Activated naive CD4-positive, alpha-beta T cell treated with anti-CD3 and anti-CD28 coated beads for 36 hours (primary cell): ENCODE measurements at places on chromosomes 4 and X. TPM values are rescaled to one million over a fixed set of nuclear protein-coding genes. Genes with fewer than 3 reads are reported as not detected.

- no peak for DNase-seq
Measured at GRCh38 chrX:43481576-43481975, 174.5 kb upstream of the MAOA start.

- DNase-seq, result no peak
Measured at GRCh38 chrX:71634366-71634765, 16.1 kb upstream of the CXCR3 start.

DNA sequence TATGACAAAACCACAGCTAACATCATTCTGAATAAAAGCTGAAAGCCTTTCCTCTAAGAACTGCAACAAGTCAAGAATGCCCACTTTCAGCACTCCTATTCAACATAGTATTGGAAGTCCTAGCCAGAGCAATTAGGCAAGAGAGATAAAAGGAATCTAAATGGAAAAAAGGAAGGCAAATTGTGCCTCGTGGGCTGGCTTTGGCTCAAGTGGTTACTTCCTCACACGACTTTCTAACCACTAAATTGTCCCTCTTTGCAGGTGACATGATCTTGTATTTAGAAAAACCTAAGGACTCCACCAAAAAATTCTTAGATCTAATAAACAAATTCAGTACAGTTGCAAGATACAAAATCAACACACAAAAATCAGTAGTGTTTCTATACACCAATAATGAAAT, 57.2 kb downstream of the SCML2 start:
- no peak for DNase-seq

DNA sequence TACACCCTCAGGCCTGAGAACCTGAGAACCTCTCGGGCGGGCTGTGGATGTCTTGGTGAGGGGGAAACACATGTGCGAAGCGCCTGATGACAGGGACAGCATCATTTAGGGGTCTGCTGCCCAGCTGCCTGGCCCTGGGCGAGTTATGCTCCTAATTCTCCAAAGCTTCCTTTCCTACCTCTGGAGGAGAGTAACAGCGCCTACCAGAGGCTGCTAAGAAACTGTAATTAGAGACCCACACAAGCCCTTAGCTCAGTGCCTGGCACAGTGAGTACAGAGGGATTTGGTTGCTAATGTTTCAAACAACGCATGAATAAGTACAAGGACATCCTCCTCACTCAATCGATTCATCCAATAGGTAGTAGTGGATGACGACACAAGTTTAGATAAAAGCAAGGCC, 40.4 kb downstream of the BCOR start:
- no peak for DNase-seq

MAGEB1 gene
- total RNA-seq, result not detected

DNA sequence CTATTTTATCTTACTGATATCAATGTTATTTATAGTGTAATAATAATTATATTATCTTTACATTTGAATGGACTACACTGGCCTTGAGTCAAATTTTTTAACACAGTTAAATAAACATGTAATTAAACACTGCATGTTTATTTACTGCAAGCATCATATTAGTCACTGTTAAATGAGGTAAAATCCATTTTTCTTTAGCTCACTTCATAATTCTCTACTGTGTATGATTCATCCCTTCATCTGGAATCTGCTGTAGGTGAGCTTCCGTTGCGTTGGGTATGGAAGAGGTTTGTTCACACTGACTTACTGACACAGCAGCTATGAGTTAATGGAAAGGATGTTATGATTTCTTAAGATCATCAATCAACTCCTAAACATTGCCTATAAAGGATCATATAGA, 572.3 kb downstream of the PCDH11X start:
- DNase-seq, result no peak

- no peak for DNase-seq
Measured at GRCh38 chrX:22118161-22118830, 86.2 kb downstream of the PHEX start.

VCX2 gene
- total RNA-seq, result not detected

- no peak for DNase-seq
Measured at GRCh38 chr4:48203819-48204218, 65.8 kb downstream of the TEC start.

MTNR1A gene
- total RNA-seq, result not detected

- DNase-seq, result peak; percentile 68
Measured at GRCh38 chrX:79259073-79259689, 108.0 kb downstream of the ITM2A start.

DNA sequence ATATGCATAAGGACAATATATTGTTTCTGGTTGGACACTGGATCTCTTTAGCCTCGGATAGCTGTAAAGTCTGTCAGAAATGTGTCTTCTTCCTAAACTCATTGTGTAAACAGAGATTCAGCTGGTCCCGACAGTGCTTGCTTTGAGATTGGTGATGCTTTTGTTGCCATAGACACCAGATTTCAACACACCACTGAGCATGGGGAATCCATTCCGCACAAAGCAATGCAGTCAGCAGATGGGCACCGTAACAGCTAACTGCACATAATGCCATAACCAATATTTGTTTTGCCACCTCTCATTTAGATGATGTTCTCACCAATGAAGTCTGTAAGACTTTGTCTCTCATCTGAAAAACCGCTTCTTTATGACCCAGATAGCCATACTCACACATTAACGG, 33.3 kb upstream of the FAM47C start:
- no peak for DNase-seq

DNA sequence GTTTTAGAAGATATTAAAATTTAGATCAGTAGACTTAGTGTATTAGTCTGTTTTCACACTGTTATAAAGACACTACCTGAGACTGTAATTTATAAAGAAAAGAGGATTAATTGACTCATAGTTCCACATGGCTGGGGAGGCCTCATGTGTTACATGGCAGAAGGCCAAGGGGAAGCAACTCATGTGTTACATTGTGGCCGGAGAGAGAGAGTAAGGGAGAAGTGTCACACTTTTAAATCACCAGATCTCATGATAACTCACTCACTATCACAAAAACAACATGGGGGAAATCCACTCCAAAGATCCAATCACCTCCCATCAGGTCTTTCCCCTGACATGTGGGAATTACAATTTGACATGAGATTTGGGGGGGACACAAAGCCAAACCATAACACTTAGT, 1159.7 kb upstream of the PCDH7 start:
- DNase-seq, result no peak

GRCh38 chrX:73859622-73860021, 296.6 kb downstream of the CHIC1 start:
- no peak for DNase-seq

GRCh38 chr4:140715119-140715518, 41.1 kb downstream of the TBC1D9 start:
- no peak for DNase-seq

- DNase-seq, result no peak
Measured at GRCh38 chr4:42347076-42347475, 50.2 kb upstream of the SHISA3 start.

DNA sequence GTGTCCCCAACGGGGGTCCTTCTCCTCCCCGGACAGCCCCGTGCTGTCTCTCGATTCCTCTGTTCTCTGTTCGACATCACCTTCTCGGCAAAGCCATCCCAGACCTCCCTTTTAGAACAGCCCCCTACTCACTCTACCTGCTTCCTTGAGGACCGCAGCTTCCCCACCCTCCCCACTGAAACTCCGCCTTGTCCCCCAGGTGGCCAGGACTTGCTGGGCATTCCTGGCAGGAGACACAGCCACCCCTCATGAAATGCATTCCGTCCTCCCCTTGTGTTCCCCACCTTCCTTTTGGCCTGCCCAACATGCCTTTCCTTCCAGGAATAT, 34.8 kb upstream of the GPR78 start:
- DNase-seq, result no peak

SSX3 gene
- not detected for total RNA-seq

GRCh38 chrX:71171110-71171801, 26.6 kb downstream of the NLGN3 start:
- DNase-seq, result no peak

- DNase-seq, result no peak
Measured at GRCh38 chrX:51281758-51282318, 50.8 kb upstream of the NUDT10 start.

GRCh38 chr4:81039351-81039972, 9.0 kb downstream of the BMP3 start:
- no peak for DNase-seq

- DNase-seq, result peak; percentile 52
Measured at GRCh38 chrX:134006484-134007161, 21.2 kb upstream of the GPC3 start.

DNA sequence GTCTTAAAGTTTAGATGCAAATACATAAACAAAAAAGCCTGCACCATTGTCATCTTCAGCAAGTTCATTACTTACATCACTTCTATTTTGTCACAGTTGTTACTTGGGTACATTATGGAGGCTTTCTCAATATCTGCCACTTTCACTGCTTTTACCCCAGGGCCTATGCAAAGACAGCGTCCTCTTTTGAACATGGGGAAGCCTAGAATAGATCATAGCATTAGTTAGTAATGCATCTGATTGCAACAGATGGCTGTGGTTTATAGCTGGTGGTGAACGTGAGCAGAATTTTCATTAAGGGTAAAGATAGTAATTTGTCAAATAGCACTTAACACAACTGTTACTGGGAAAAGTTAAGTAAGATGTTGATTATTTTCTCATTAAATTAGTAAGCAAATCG, 729 bp downstream of the CXCL11 start:
- no peak for DNase-seq

GRCh38 chr4:52366191-52366590, 292.9 kb downstream of the USP46 start:
- DNase-seq, result no peak

RHOH gene
- 87.5 TPM for total RNA-seq

ZDHHC15 gene
- 0.21 TPM for total RNA-seq

DOK7 gene
- total RNA-seq, result not detected

GRCh38 chr4:82223715-82224114, 150.1 kb downstream of the HNRNPD start:
- peak; percentile 51 for DNase-seq

NWD2 gene
- total RNA-seq, result not detected
